ENCODE measurements at places on chromosomes 12 and 14.

GRCh38 chr12:131114271-131114670, 160.6 kb downstream of the ADGRD1 start:
- DNase-seq, result no peak

- no peak for DNase-seq
Measured at GRCh38 chr14:101032433-101032832, 128.9 kb upstream of the RTL1 start.

DNA sequence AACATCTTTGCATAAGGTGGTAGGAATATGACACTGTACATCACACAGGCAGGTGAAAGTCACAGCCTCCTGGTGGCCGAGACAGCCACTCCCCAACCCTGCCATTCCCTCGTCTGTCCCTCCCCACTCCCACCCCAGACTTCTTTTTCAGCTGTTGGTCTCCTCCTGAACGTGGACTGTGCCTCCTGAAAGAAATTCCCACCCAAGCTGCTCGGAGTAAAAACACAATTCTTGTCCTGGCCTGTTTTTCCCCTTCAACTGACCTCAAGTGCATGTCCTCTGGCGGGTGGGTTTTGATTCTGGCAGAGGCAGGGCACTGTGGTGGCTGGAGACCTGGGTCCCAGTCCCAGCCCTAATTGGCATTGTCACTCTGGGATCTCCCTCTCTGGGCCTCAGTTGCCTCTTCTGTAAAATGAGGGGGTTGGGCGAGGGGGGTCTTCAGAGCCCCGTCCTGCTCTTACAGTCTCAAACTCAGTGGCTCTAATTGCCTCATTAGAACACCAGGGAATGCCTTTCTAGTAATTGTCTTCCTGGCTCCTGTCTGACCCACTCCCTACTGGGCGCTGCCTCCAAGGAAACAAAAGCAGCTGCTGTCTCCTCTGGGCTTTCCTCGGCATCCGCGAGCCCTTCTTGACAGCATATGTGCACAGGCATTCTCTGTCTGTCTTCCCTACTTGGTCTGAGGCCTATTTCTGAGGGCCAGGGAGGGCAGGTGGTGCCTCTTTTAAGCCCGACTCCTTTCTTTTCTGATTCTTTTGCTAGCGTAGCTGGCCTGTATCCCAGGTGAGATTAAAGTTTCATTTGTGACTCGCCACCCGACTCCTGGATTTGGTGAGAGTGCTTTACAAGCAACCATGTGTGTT, 186.6 kb upstream of the RMST start:
- DNase-seq, result no peak

GRCh38 chr14:104700225-104700651, 10.8 kb downstream of the INF2 start:
- DNase-seq, result no peak

DNA sequence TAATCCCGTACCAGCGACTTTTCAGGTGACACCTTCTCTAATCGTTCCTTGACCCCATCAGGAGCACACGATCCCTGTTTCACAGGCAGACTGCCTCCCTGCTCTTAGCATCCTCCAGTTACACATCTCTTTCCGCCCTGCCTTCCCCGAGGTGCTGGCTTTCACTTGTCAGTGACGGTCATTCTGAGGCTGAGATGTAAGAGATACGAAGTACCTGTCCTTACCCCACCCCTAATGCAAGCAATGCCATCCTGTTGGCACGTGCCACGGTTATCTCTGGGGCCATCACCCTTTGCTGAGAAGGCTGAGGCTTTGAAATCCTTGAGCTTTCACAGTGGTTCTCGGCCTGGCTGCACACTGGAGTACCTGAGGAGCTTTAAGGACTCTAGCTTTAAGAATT, 24.4 kb downstream of the B4GALNT3 start:
- no peak for DNase-seq

GRCh38 chr12:47771304-47771703, 1.7 kb upstream of the SLC48A1 start:
- DNase-seq, result no peak

- DNase-seq, result no peak
Measured at GRCh38 chr12:13561923-13562322, 365.4 kb downstream of the EMP1 start.

DNA sequence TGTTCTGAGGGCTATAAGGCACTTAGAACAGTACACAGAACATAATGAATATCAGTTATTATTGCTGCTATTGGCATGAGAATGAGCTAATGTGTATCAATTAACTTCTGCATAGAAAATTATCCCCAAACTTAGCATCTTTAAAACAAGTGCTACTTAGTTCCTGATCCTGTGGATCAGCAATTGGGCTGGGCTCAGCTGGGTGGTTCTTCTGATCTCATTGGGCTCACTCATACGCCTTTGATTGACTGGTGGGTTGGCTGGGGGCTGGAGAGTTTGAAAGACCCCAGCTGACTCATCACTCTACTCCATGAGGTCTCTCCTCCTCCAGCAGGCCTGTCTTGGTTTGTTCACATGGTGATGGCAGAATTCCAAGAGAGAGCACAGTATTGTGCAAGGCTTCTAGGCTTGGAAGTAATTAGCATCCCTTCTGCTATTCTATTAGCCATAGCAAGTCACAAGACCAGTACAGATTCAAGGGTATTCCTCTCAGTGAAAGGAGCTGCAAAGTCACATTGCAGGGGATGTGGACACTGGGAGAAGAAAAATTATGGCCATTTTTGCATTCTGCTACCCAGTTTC, 27.2 kb upstream of the HSPB8 start:
- DNase-seq, result no peak

DNA sequence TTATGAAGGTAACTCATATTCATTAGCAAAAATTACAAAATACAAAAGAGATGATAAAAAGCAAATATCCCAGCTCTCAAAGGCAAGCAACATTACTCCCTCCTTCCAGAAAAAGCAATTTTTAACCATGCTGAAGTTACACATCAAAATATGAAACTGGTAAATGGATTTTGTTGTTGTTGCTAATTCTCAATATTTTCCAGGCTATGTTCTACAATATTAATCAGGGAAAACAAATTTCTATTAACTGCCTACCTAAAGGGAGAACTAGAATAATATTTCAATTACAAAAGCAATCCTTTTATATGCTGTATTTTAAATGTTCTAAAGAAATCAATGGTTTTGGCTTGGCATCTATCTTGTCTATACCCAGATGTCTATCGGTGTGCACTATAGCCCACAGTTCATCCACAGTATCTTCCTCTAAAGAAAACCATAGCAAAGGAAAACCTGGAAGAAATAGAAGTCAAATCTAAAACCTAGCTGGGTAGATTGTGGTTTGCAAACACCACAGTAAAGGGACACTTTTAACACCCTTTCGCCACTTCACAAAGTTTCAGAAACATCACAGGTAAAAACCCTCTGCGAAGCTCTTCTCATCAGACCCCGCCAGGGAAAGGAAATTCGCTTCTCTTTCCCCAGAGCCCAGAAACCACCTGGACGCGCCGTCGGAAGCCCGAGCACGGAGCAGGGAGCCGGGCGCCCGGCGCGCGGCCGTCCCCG, 32.0 kb downstream of the TC2N start:
- no peak for DNase-seq

DNA sequence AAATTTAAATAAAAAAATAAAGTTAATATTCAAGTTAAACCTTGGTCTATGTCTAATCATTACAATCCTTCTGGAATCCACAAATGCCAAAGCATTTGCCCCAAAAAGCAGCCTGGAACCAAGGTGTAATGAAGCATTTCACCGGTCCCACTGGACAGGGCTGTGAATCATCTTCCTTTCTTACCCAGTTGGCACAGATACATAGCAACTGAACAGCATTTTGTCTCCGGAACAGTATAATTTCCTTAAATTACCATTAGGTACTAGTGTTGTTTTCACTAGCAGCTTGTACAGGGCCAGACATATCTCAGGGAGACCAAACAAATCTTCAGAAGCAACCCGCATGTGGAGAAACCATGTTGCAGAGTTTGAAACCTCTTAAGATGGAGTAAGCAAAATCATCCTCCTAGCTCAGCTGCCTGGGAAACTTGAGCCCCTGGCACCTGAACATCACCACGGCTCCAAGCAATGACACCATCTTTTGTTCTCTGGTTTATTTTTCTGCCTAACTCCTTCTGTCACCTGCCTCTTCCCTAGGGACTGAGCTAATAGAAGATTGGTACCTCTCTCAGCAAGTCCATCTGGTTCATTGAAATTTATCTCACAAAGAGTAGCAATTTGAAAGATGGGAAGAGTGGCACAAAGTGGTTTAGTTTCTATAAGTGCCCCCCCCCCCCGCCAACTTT, 17.9 kb upstream of the MDM1 start:
- no peak for DNase-seq

DNA sequence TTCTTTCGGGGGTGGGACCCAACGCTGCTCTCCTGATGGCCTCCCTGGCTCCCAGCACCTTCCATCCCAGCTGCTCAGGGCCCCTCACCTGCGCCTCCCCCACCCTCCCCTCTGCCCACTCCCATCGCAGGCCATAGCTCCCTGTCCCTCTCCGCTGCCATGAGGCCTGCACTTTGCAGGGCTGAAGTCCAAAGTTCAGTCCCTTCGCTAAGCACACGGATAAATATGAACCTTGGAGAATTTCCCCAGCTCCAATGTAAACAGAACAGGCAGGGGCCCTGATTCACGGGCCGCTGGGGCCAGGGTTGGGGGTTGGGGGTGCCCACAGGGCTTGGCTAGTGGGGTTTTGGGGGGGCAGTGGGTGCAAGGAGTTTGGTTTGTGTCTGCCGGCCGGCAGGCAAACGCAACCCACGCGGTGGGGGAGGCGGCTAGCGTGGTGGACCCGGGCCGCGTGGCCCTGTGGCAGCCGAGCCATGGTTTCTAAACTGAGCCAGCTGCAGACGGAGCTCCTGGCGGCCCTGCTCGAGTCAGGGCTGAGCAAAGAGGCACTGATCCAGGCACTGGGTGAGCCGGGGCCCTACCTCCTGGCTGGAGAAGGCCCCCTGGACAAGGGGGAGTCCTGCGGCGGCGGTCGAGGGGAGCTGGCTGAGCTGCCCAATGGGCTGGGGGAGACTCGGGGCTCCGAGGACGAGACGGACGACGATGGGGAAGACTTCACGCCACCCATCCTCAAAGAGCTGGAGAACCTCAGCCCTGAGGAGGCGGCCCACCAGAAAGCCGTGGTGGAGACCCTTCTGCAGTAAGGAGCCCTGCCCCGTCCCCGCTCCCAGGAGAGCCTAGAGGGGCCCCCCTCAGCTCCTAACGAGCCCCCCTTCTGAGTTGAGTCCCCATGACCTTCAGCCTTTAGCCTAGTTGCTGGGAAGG, at the start of gene HNF1A:
HNF1A (plus strand) TSS at position 248 of the 924 bp plus-strand sequence; CDS start at position 474, 226 bp downstream.
- DNase-seq, result no peak

DNA sequence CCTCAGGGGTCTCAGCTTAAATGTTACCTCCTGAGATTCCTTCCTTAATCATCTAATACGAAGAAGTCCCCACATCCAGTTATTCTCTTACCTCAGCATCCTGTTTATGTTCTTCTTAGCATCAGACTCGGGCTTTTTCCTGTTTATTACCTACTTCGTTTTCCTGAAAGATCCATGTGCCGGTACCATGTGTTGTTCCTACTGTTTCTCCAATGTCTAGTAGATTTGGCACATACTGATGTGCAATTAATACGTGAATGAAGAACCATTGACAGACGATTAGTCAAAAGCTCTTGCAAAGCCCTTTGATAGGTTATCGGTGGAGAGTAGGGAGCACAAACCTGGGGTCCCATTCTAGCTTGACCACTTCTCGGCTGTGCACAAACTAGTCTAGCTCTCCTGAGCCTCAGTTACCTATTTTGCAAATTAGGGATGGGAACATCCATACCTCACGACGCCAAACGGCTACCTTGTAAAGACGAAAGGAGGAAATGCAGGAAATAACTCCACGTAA, 735 bp upstream of the MAPKAPK5 start:
- no peak for DNase-seq

- DNase-seq, result no peak
Measured at GRCh38 chr12:7144414-7145120, 14.4 kb downstream of the CLSTN3 start.

DNA sequence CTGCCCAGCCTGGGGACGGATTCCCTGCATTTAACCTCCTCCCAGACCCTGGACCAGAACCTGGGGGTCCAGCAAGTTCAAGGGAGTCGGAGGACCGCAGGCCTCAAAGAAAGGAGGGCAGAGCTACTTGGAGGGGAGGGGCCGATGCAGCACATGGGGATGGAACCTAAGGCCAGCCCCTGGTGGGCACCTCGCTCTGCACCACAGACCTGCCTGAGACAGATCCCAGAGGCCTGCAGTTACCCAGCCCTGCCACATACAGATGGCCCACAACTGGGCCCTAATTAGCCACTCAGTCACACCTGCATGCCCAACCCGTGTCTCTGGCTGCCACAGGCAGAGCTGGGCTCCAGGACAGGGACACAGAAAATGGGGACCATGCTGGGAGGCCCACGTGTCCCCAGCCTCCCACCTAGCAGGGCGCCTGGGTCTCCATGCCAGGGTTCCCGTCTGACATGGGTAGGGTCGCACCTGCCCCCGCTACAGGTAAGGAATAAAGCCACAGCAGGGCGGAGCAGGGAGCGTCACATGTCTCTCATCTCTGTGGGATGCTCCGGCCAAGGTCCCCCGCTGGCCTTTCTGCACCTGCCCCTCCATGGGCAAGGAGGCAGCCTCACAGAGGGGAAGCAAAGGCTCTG, 16.7 kb downstream of the AKT1 start:
- DNase-seq, result no peak

- no peak for DNase-seq
Measured at GRCh38 chr14:102279282-102279681, 25.7 kb downstream of the MOK start.

- DNase-seq, result no peak
Measured at GRCh38 chr14:85702997-85703396, 173.1 kb downstream of the FLRT2 start.

GRCh38 chr12:92629349-92630065, 73.3 kb upstream of the PLEKHG7 start:
- DNase-seq, result no peak

DNA sequence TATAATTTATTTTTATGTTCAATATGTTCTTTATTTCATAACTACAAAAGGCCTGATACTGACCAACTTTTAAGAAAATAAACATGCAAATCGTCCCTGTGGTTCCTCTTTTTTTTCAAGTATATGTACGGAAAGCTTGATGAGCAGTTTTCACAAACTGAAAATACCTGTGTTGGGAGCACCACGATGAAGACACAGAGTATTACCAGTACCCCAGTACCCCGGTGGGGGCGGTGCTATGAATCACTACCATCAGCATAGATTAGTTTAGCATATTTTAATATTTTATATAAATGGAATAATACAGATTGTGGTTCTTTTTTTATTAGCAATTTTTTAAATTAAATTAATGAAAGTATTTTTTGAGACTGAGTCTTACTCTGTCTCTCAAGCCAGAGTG, 7.0 kb downstream of the B4GALNT3 start:
- DNase-seq, result no peak

- peak; percentile 3 for DNase-seq
Measured at GRCh38 chr12:66693901-66694513, 15.1 kb upstream of the GRIP1 start.

DNA sequence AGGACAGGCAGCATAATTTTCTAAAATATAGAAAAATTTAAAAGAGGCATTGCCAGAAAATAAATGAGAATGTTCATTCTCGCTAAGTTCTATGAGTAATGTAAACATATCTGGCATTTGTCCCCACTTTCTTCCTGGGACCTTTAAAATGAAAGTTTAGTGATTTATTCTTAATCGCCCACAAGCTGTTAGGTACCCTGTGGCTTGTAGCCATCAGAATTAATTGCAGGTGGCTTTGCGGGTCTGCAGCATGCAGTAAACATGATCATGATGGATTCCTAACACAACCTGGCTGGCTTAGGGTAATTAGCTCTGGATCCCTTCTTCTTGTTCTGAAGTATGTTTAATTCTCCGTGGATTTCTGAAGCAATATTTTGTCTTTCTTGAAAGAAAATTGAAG, 103.5 kb upstream of the FRMD6 start:
- DNase-seq, result no peak
